ENCODE measurements at places on chromosomes 7 and 10. TPM values are rescaled to one million over a fixed set of nuclear protein-coding genes. Genes with fewer than 3 reads are reported as not detected.

DNA sequence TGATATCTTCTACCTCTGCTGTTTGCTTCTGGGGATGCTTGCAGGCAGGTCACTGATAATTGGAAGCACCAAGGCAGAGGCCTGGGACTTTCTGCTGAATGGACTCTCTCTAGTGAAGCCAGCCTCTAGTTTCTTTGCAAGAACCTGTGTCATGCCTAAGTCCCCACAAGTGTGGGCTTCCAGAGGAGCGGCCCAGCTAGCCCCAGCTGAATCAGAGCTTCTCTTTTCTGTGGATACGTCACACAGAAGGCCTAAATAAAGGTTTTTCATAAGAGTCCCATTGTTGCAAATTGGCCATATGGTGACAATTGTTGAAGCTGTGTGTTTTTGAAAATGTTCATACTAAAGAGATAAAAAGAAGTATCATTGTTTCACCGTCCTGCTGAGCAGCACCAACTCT lies 6.8 kb upstream of the OPALIN start:
- DNase-seq = no peak

Gene PCGF5
- 40.2 TPM for polyA plus RNA-seq

DNA sequence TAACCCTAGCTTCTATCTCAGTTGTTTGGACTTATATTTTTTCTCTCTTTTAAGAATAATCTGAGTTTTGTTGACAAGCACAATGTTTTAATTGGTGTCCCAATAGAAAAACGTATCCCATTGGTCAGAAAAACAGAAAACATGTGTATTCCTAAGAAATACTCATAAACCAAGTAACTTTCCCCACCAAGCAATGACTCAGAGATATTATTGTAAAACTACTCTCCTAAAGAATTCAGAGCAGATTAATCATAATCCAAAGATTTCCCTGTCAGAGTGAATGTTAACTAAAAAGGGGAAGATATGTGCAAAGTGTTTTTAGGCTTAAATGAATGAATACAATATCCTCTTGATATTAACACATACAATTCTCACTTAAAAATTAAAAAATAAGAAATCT lies 29.4 kb upstream of the MBL2 start:
- DNase-seq = no peak

Gene MCM10
- polyA plus RNA-seq = 0.07 TPM

DNA sequence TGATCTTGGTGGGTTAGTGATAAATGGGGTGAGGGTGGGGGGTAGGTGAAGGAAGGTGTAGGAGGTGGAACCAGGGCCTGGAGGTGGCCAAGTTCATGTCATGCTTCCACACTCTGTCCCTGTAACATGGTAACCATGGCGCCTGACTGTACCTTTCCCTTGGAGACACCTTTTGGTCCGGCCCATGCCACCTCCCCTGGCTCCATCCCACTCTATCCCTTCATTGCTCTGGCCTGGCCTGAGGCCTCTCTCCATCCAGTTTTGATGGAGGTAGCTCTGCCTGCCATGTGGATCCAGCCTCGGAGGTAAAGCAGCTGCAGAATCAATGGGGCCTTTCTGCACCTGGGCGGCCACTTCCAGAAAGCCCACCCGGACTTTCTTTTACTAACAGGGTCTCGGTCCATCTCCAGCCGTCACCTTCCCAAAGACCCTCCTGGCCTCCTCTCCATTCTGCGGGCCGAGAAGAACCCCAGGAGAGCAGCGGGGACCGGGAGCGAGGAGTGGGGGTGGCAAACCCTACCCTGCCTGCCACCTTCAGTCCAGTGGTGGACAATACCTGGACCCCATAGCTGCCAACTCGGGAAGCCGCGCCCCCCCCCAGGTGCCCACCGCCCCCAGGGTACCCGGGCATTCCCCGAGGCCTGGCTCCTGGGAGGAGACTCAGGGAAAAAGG lies 504 bp upstream of the TRRAP start:
- DNase-seq = peak; percentile 58
